ENCODE measurements at places on chromosomes 3 and 15.

- peaks cover 4% of the 10 kb centered on the region for H3K4me1 ChIP-seq
- no peaks in the 10 kb centered on the region for H3K27me3 ChIP-seq
- no peak overlapping the region for H3K4me3 ChIP-seq
Measured at GRCh38 chr15:51724673-51725072, 12.8 kb downstream of the LYSMD2 start.

DNA sequence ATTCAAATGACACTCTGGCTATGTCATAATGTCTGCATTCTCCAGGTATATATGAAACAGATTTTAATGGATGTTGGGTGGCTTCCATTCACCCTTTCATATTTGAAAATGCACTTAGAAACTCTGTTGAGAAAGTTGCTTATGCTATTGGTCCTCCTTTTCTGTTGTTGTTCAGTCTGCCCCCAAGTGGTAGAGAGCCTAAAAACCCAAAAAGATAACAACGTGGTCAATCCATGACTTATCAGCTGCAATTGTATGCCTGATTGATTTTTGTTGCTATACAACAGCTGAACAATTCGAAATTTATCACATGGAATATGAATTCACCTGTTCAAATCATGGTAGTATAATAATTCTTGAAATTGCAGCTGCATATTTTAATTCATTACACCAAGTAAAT is 279.8 kb downstream of the ROBO2 start:
- DNase-seq, result no peak
- H3K27me3 ChIP-seq, result no peaks in the 10 kb centered on the region
- H3K4me1 ChIP-seq, result no peaks in the 10 kb centered on the region
- no peaks in the 10 kb centered on the region for H3K36me3 ChIP-seq

DNA sequence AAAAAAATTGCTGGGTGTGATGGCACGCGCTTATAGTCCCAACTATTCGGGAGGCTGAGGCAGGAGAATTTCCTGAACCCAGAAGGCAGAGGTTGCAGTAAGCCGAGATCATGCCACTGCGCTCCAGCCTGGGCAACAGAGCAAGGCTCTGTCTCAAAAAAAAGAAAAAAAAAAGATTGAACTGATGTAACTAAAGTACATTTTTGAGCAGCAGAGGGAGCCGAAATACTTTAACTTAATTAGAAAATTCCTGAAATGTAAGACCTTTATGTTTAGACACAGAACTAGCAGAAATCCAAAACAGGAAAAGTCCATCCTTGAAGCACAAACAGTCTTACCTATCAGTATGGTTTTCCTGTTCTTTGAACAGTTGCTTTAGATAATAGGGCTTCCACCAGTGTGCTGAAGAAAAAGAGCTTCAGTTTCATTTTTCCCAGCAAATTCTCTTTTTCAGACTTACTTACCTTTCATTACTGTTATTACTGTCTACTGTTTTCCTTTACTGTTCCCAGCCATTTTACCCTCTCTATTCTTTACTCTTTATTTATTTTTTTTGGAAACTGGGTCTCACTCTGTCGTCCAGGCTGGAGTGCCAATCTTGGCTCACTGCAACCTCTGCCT is 33.4 kb upstream of the ZNF609 start:
- H3K27me3 ChIP-seq, result no peaks in the 10 kb centered on the region
- H3K36me3 ChIP-seq, result peaks cover 37% of the 10 kb centered on the region
- no peak overlapping the region for H3K27ac ChIP-seq
- H3K4me3 ChIP-seq, result no peak overlapping the region
- no peaks in the 10 kb centered on the region for H3K4me1 ChIP-seq
- peak; percentile 53 for DNase-seq

DNA sequence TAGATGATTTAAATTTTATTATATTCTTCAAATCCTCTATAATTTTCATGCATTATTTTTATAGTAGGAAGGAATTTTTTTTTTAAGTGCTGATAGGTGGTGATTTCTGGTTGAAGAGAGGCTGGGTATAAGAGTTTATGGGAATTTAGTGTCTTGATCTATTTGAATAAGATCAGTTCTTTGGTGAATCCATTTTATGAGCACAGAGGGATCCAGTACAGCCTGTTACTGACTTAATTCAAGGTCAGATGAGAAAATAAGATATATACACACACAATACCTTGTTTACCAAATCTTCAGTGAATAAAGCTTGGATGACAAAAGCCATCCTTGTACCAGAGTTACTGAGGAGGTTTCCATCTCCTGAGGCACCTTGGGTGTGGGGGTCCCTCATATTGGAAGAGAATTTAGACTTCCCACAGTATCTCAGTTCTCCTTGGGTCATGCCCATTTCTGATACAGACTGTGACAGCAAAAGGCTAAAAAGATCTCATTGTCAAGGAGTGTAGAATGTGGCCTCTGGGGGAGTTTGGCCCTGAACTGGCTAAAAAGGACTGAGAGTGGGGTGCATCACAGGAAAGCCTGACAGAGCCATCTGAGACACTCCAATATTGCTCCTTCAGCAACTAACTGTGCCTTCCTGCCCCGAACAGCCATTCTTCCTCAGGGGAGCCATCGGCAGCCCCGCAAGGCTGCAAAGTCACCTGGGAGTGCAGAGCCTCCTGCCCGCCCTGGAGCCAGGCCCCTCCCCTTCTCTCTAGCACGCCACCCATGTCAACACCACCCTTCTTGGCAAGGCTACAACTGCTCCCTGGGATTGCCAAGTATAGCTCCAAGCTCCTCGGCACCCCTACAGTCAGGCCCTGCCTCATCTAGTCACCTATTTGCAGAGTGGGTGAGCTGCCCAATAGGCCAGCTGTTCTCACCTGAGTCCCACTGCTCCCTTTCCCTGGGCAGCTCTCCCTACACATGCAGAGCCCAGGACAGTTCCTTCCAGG is 43.1 kb upstream of the HACD2 start:
- no peak for DNase-seq
- H3K4me1 ChIP-seq, result peaks cover 10% of the 10 kb centered on the region
- no peak overlapping the region for H3K27ac ChIP-seq
- H3K27me3 ChIP-seq, result no peaks in the 10 kb centered on the region
- H3K4me3 ChIP-seq, result no peak overlapping the region

GRCh38 chr3:57840473-57840872 is 84.4 kb downstream of the SLMAP start:
- H3K27me3 ChIP-seq, result no peaks in the 10 kb centered on the region
- no peak for DNase-seq
- H3K4me3 ChIP-seq, result no peak overlapping the region
- no peaks in the 10 kb centered on the region for H3K4me1 ChIP-seq

DNA sequence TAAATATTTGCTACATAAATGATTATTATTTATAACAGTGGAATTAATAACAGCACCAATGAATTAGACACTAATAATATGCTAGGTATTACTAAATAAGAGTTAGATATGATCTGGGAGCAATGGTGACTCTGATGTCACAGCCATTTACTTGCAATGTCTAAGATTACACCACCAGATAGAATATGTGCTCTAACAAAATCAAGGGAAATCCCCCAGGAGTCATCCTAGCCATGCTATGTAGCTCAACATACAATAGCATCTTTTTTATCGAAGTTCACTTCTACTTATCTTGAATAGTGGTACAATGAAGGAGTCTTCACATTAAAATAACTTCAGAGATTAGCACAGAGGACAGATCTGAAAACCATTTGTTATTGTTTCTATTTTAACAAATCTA is 154.0 kb downstream of the FMN1 start:
- peaks cover 11% of the 10 kb centered on the region for H3K4me1 ChIP-seq
- no peaks in the 10 kb centered on the region for H3K27me3 ChIP-seq
- H3K27ac ChIP-seq, result no peak overlapping the region
- no peaks in the 10 kb centered on the region for H3K36me3 ChIP-seq

GRCh38 chr3:11538581-11538980 is 105.1 kb downstream of the VGLL4 start:
- H3K27me3 ChIP-seq, result no peaks in the 10 kb centered on the region
- DNase-seq, result no peak
- no peak overlapping the region for H3K27ac ChIP-seq
- H3K4me1 ChIP-seq, result peaks cover 23% of the 10 kb centered on the region

DNA sequence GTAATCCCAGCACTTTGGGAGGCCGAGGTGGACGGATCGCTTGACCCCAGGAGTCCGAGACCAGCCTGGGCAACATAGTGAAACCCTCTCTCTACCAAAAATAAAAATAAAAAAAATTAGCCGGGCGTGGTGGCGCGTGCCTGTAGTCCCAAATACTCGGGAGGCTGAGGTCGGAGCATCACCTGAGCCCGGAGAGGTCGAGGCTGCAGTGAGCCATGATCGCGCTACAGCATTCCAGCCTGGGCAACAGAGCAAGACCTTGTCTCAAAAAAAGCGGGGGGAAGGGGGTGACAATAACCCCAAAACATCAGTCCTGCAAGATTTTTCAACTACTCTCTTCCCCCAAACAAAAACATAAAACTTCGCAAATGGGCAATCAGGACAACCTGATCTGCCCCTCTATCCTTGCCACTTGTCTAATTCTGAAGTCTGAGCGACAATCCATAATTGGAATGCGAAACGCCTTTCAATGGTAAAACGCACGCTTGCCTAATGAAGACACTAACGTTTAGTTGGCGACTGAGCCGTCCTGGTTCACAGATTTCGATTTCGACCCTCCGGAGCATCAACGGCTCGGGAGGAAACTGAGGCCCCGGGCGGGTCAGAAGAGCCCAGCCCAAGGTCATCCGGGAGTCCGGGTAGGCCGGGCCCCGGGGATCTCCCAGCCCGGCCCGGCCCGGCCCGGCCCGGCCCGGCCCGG is 868 bp downstream of the BTBD1 start:
- H3K36me3 ChIP-seq, result peaks cover 5% of the 10 kb centered on the region
- DNase-seq, result peak; percentile 37
- H3K27ac ChIP-seq, result peak overlapping the region; percentile 85
- peaks cover 20% of the 10 kb centered on the region for H3K4me1 ChIP-seq
- H3K4me3 ChIP-seq, result peak overlapping the region; percentile 85

DNA sequence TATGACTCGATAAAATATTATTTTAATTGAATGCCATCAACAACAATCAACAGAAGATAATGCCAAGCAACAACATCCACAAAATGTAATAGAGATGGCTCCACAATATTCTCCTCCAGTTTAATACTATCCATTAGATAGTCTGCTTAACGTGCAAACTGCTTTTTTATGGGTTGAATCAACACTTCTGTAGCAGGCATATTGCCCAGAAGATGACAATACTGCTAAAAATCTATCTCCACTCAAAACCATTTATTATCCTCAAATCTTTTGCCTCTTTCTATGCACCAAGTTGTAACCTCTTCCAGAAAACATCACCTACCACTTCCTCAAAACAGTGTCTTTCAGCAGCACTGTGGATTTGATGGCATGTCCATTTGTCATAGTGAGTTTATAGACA is 295.7 kb upstream of the LMCD1 start:
- H3K27ac ChIP-seq, result no peak overlapping the region
- H3K27me3 ChIP-seq, result no peaks in the 10 kb centered on the region
- no peak for DNase-seq
- no peaks in the 10 kb centered on the region for H3K4me1 ChIP-seq
- no peaks in the 10 kb centered on the region for H3K36me3 ChIP-seq

DNA sequence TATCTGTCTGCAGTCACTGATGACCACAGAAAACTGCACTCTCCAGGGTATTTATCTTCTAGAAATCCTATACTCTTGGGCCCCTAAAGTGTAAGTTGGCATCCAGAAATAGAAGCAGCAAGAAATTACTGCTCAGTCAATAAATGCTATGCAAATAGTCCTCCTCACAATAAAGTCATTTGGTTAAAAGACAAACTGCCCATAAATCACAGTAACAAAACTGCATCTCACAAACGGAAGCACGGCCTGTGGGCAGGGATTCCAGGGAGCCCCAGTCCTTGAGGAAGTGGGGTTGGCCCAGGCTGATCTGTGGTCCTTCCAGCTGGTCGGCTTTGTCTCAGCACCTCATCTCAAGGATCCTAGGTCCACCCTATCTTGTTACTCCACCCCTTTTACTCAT is 29.7 kb upstream of the SPATA12 start:
- H3K27ac ChIP-seq, result no peak overlapping the region
- H3K4me3 ChIP-seq, result no peak overlapping the region
- DNase-seq, result no peak
- peaks cover 22% of the 10 kb centered on the region for H3K36me3 ChIP-seq

DNA sequence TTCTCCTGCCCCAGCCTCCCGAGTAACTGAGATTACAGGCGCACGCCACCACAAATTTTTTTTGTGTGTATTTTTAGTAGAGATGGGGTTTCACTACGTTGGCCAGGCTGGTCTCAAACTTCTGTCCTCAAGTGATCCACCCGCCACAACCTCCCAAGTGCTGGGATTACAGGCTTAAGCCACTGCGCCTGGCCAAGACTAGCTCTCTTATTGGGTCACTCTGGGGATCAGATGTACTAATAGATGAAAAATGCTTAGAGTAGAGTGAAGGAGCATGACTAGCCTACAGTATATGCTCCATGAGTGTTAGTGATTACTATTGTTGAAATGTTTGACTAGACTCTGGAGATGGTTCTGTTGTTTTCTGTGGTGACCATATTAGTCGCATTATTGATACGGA is 21.8 kb downstream of the RARB start:
- H3K27ac ChIP-seq, result peak overlapping the region; percentile 77
- no peaks in the 10 kb centered on the region for H3K36me3 ChIP-seq
- DNase-seq, result no peak
- peaks cover 22% of the 10 kb centered on the region for H3K4me1 ChIP-seq
- no peaks in the 10 kb centered on the region for H3K27me3 ChIP-seq

GRCh38 chr3:149015393-149015792 is 24.1 kb downstream of the GYG1 start:
- no peak for DNase-seq
- no peak overlapping the region for H3K27ac ChIP-seq
- H3K36me3 ChIP-seq, result peaks cover 17% of the 10 kb centered on the region
- H3K4me1 ChIP-seq, result peaks cover 10% of the 10 kb centered on the region

DNA sequence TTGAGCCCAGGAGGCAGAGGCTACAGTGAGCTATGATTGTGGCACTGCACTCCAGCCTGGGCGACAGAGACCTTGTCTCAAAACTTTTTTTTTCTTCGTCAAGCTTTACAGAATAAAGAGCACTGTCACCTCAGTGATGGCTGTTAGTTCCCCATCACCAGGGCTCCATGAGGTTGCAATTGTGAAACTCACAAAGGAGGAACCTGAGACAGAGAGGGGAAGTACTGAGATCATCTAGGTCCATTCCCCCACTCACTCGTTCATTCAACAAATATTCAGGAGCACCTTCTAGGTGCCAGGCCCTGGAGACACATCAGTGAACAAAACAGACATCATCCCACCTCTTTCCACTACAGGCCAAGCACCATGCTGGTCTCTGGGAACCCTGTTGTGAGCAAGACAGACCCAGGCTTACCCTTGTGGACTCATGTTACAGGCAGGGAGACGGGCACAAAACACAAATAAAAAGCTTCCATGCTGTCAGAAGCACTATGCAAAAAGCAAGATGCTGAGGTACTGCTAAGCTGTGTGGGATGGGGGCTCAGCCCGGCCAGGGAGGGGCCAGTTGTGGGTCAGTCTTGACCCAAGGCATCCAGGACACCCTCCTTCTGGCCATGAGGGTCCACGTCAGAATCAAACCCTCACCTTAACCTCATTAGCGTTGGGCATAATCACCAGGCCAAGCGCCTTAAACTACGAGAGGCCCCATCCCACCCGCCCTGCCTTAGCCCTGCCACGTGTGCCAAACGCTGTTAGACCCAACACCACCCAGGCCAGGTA is 2.1 kb upstream of the RHO start:
- H3K36me3 ChIP-seq, result no peaks in the 10 kb centered on the region
- no peak overlapping the region for H3K4me3 ChIP-seq
- H3K27me3 ChIP-seq, result no peaks in the 10 kb centered on the region
- no peak overlapping the region for H3K27ac ChIP-seq
- peak; percentile 57 for DNase-seq
